ENCODE measurements at places on chromosomes 3 and 15.

DNA sequence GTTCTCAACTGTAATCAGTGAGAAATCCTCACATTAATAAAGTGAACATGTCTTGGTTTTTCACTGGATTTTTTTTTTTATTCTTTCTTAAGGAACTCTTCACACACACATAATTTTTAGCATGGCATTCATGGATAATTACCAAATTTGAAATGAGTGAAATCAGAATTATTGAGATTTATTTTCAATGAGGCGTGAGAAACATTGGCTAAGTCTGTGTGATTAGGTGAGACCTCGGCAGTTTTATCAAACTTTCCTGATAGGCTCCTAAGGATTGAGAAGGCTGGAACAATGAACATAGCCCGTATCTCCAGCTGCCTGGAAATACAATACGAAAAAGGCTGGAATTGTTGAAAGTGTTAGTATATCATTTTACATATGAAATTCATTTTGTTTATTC lies 35.5 kb downstream of the MDFIC2 start:
- DNase-seq: no peak

GRCh38 chr3:126259411-126260391 lies 79.3 kb upstream of the ALDH1L1 start:
- no peak for DNase-seq

DNA sequence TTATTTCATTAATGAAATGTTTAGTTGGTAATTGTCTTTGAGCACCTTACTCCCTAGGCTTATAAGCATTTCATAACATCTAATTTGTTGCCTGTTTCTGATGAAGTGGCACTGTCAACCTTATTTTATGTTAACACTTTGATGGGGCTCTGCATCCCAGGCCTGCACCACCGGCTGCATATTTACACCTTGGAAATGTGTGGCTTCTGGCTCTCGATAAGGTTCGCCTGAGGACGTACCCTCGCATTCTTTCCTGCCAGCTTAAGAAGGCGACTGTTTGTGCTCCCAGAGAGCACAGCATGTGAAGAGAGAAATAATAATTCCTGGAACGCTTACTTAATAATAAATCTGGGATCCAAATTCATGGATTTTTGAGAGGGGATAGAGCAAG lies 763.3 kb upstream of the CFAP20DC start:
- no peak for DNase-seq

DNA sequence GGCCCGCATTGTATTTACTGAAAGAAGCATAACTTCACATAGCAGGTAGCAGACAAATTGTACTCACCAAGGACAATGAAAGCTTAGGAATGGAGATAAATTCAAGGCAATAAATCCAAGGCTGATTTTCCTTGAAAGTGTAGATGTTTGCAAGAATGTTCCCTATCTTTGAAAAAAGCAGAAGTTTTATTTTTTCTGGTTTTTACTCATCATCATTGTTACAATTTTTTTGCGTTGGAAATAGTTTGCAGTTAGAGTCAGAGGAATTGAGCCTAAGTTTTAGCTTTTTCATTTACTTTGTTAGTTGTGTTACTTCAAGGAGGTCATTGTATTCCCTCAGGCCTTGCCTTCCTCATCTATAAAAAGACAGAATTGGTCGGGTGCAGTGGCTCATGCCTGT lies 213.9 kb upstream of the TBL1XR1 start:
- DNase-seq: no peak

GRCh38 chr3:114034787-114035545 lies 21.4 kb downstream of the CCDC191 start:
- peak; percentile 2 for DNase-seq

GRCh38 chr3:120636795-120637401 lies 40.8 kb downstream of the NDUFB4 start:
- no peak for DNase-seq

DNA sequence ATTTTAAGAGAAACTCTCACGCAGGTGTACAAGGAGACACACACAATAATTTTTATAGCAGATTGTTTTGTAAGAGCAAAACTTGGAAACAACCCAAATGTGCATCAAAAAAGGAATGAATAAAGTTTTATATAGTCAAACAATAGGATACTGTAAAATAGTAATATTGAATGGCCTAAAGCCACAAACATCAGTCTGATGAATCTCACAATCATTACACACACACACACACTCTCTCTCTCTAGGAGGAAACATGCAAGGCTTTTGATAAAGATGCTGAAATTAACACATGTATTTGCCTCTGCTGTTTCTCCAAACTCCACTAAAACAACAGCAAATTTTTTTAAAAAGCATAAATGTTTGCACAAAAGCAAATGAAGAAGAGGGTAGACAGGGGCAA lies 37.3 kb downstream of the ADIPOQ start:
- DNase-seq: no peak

DNA sequence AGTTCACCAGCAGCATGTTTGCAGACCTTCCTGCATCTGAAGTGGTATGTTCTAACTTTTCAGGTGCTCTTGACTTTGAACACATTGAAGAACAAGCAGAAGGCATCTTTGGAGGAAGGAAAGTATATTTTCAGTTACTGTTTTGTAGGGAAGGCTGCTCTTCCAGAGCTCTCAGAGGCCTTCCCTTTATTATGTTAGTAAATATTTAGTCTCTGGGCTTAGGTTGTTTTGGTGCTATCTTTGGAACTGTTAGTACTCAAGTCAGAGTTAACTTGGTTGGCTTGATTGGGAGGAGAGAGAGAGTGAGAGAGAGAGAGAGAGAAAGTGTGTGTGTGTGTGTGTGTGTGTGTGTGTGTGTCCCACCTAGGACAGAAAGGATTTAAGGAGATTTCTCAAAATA lies 188.2 kb downstream of the ITPR1 start:
- DNase-seq: peak; percentile 5

- DNase-seq: no peak
Measured at GRCh38 chr3:212432-212831, 15.9 kb downstream of the CHL1 start.

GRCh38 chr15:26358708-26359107 lies 414.2 kb downstream of the GABRB3 start:
- no peak for DNase-seq

DNA sequence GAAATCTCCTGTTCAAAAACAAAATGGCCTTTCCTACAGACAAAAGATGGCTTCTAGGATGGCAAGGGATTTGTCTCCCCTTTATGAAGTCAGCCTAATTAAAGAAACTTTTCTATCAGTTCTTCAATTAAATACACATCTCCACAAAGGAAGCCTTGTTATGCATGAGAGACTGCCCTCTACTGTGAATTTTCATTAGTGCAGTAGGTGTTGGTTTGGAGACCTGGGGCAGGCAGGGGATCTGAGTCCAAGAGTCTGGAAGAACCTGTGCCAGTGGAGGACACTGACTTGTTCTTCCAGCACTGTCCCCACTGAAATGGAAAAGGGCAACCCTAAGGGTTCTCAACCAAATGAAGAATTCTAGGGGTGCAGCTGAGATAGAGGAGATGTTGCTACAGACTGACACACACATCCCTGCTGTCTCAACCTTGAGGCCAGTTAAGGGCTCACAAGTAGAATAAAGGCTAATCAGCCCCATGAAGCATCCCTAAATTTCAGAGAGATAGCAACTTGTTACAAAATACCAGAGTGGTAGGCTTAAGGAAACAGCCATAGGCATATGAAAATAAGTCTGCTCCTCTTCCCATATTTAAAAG lies 174.0 kb upstream of the PRICKLE2 start:
- DNase-seq: peak; percentile 76

- no peak for DNase-seq
Measured at GRCh38 chr15:57578288-57578900, 13.3 kb upstream of the MYZAP start.

DNA sequence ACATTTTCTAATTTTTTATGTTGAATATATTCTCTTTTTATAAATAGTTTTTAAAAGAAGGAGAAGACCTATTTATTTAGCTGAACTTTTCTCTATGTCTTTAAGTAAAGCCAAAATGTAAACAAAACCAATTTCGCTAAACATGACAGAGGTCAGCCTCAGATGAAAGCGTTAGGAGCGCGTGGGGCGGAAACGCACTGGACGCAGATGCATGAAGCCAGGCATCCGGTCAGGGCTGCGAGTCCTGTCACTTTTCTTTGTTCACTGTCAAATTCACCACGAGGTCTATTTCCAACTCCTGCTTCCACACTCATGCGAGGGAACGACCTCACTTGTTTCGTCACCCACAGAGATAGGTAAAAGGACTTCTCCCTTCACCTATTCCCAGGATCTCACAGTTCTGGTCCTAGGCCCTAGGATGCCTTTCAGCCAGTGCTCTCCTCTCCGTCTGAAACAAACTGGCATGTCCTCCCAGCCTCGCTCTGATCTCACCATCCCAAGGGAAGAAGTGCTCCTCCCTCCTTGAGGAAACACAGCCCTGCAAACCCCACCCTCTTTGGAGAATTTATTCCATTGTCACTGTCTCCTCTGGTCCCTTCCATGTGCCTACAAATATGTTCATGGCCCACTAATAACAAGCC lies 57.9 kb downstream of the ITGB5 start:
- DNase-seq: peak; percentile 62

- DNase-seq: peak; percentile 84
Measured at GRCh38 chr3:111954228-111954990, 24.4 kb upstream of the ABHD10 start.

Data from fibroblast of skin of scalp (primary cell).